C1 segment of cervical spinal cord (tissue), 14 donors: ENCODE measurements at places on chromosomes 6 and 20.

GRCh38 chr6:7680393-7681075 is 45.4 kb upstream of the BMP6 start:
- DNase-seq: no peak

GRCh38 chr6:43037197-43037596 is 15.8 kb downstream of the RRP36 start:
- no peak for DNase-seq

GRCh38 chr6:111566873-111567517 is 38.7 kb downstream of the TRAF3IP2 start:
- DNase-seq: no peak

- no peak for DNase-seq
These were observed 144.5 kb downstream of the SMOC2 start for GRCh38 chr6:168585441-168585840.

GRCh38 chr20:58981628-58982364 is 740 bp downstream of the NELFCD start:
- no peak for DNase-seq

- no peak for DNase-seq
These were observed 1.4 kb upstream of the ENPP3 start for GRCh38 chr6:131635384-131636340.

- no peak for DNase-seq
These were observed 758.9 kb upstream of the MMS22L start for GRCh38 chr6:98041921-98042320.

DNA sequence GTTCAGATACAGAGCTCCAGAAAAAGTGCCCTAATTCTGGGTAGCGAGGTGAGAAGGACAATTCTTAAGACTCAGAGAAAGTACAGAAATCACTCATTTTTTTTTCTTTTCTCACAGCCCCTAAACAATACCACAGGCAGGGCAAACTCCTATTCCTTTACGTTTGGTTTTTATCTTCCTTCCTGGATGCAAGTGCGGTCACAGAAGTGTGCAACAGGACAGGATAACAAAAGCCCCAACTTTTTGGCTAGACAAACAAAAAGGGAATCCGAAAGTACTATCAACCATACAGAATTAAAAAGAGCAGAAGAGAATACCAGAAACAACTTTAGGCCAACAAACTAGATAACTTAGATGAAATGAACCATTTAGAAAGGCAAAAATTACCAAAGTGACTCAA is 18.4 kb upstream of the BEND6 start:
- no peak for DNase-seq

DNA sequence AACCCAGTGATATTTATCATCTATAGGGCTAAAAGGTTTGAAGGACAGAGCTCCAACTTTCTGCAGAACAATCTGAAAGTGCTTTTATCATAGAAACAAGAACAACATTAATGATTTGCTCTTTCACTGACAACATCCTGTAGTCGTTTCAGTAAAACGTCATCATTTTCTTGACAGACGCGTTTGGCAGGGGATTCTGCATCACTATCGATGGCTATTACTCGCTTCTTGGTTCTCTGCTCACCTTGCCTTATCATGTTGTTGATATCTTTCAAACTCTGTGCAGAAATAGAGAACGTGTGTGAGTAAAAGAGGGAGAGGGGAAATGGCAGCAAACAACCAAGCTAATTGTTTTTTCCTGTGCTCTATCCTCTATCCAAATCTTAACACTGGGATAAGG is 47.1 kb upstream of the SAMHD1 start:
- DNase-seq: no peak

- no peak for DNase-seq
These were observed 129.1 kb upstream of the SMLR1 start for GRCh38 chr6:130697995-130698535.

GRCh38 chr6:114061741-114062140 is 90.8 kb upstream of the HDAC2 start:
- DNase-seq: no peak

DNA sequence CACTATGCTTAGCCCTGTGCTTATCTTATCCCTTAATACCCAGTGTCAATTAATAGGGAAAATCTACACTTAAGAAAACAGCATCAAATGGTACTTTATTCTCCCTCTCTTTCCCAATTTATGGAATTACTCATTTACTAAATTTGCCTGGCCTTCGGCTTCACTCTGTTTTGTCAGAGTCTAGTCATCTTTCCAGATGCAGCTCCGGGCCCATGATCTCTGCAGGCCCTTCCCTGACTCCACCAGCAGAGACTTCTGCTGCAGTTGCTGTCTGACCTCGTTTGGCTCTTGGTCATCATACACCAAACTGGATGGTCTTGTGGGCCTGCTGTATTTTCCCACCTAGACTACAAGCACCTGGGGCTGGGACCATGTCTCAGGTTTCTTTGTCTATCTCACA is 27.4 kb downstream of the MRS2 start:
- DNase-seq: no peak

DNA sequence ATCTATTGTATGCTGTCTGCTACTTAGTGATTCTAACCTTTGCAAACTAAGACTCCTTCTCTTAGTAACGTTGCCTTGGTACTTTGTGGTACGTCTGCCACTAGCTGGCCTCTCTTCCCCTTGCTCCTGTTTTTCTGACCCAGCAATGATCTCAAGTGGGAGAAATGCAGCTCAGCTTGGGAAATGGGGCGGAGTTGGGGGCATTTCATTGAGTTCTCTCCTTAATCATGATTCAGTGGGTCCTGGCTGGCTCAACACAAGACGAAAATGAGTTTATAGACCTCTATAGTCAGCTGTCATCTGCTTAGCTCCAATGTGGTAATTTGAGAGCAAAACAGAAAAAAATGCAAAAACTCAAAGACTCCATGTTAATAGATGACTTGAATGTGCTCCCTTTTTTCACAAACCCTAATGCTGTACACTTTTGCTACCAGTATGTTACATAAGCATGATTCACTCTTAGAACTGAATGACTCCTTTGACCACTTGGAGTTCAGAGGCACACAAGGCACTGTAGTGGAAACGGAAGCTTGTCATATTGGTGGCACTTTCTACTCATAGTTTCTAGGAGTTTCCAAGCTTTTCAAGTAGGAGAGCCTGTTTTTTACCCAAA is 55.3 kb upstream of the SOX4 start:
- no peak for DNase-seq

GRCh38 chr6:158026901-158027589 is 45.4 kb downstream of the SYNJ2 start:
- peak; percentile 48 for DNase-seq

DNA sequence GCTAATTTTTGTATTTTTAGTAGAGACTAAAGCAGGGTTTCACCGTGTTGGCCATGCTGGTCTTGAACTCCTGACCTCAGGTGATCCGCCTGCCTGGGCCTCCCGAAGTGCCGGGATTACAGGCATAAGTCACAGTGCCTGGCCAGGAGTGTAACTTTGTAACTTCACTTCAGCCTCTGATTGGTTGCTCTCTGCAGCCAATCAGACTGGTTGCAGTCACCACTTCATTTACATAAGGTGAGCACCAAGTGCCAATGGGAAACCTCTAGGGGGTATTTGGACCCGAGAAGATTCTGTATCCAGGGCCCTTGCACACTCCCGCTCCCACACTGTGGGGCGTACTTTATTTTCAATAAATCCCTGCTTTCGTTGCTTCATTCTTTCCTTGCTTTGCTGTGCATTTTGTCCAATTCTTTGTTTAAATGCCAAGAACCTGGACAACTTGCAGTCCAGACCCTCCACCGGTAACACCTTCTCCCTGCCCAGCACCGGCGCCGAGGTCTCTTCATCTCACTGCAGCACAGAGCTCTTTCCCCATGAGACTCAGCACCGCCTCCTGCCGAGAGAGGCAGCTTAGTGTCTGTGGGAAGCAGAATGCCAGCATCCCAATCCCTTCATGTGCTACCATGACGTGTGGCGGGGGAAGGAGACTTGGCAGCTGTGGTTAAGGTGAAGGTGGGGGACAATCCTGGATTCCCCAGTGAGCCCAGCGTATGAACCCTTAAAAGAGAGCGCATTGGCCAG is 14.0 kb upstream of the MRGBP start:
- no peak for DNase-seq

GRCh38 chr20:49980140-49981008 is 2.4 kb upstream of the SNAI1 start:
- no peak for DNase-seq

GRCh38 chr6:130026859-130027258 is 8.5 kb downstream of the L3MBTL3 start:
- DNase-seq: no peak

DNA sequence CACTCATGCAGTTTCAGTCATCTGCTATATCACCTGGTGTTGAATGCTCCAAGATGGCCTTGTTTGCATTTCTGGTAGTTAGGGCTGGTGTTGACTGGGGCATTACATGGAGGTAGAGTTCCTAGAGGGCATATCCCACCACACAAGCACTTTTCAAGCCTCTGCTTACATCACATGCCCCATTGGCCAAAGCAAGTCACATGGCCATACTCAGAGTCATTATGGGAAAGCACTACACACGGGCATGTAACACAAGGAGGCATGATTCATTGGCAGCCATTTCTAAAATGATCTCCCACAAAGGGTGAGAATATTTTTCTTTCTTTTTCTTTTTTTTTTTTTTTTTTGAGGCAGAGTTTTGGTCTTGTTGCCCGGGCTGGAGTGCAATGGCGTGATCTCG is 73.2 kb downstream of the TRMT6 start:
- no peak for DNase-seq

GRCh38 chr6:143501851-143502250 is 9.7 kb downstream of the FUCA2 start:
- no peak for DNase-seq

- DNase-seq: no peak
These were observed 71.3 kb upstream of the TOX2 start for GRCh38 chr20:43843096-43843964.

GRCh38 chr6:170023620-170024521 is 267.0 kb downstream of the DLL1 start:
- no peak for DNase-seq

- DNase-seq: no peak
These were observed 21.2 kb downstream of the NHLRC1 start for GRCh38 chr6:18101271-18101670.

DNA sequence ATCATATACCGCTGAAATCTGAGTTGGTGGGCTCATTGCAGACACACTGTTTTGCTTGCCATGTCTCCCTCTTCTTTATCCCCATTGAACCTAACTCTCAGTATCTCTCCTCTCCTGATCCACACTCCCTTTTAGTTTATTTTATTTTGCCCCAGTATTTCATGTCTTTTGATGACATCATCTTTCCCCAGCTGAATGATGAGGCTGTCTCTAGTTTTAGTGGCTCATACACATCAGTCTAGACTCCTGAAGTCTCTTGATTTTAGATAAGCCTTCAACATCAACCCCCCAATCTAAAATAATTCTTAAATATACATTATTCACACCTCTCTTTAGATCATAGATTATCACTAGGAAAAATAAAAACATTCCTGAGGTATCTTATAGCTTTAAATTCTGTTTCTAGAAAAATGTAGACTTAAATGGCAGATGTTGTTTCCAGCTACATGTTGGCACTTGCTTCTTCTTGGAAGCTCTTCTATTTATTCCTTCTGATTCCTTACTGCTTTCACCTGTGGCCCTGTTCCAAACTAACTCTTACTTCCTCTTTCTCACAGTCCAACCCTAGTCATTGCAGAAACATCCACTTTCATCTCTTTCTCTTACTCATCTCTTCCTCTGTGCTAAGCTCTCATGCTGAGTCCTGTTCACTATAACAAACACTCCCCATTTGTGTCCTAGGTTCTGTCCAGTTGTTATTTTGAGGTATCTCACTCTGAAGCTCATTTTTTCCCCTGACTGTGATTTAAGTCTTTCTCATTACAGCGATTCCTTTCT is 191.9 kb upstream of the SLC35B3 start:
- no peak for DNase-seq

DNA sequence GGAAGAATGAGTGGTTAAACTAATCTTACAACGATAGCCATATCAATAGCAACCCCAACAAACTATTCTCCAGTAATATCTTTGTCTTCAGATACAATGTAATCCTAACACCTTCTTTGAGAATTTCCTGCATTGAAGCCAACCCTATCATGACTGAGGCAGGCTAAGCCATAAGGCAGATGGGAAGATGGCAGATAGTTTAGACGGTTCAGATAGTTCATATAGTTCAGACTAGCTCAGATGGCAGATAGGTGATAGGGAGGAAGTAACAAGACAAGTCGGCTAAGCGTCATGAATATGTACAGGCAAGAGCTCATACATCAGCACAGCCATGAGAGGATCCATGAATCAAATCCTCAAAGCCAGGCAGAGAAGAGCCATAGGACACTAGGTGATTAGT is 39.1 kb upstream of the BEND6 start:
- DNase-seq: no peak

GRCh38 chr20:59939879-59940128 is 301 bp downstream of the PPP1R3D start:
- no peak for DNase-seq

DNA sequence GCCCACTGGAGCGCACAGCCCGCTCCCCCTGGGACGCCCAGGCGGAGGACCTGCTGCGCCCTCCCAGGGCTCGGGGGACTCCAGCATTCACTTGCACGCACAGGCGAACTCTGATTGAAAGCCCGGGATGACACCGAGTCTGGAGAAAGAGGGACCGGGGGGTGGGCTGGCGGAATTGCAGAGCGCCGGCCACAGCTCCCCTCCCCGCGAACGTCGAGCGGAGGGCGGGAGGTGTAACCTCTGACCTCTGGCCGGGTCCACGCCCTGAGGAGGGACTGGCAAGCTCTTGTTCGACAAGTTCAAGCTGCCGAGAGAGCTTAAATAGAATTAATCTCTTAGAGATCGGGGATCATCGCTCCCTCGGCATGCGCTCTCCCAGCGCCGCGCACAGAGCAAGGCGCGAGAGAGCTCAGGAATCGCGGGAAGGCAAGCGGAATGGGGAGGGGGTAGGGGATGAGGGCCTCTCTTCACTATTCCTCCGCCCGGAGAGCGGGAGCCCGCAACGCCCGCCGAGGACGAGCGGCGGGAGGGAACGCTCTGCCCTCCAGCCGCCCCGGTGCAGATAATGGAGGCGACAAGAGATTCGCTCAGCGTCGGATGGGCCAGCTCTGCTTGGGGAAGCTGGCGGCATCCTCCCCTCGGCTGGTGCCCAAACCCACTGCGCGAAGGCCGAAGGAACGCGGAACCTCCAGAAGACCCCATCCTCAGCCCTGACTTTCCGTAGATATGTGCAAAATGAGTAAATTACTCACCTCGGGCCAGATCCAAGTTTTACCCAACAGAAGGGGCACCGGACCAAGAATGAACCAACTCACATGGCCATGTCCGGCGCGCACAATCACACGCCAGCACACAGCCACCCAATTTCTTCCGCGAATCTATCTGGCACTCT is 761 bp upstream of the NR2E1 start:
- DNase-seq: no peak

DNA sequence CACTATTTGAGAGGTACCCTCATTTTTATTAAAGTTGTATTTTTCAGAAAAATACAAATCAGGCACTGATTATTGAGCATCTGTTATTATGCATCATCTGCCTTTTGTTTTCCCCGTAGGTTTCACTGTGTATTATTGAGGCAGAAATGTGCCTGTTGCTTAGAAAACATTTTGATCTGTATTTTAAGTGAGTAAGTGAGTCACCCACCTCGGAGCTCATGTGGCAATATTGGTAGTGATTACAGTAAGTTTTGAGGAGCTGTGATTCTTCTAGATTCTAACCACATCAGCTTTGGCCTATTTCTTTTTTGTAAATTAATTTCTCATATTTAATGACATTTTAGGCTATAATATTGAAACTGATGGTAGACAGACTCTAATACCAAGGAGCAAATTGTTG is 59.6 kb upstream of the LAMP5 start:
- no peak for DNase-seq
